ENCODE measurements at places on chromosomes 12 and 14. TPM values are rescaled to one million over a fixed set of nuclear protein-coding genes. Genes with fewer than 3 reads are reported as not detected.

TMPRSS12 gene
- not detected for polyA plus RNA-seq

SPSB2 gene
- not detected for polyA plus RNA-seq

TAS2R42 gene
- not detected for polyA plus RNA-seq

MIP gene
- 0.51 TPM for polyA plus RNA-seq

MAP1LC3B2 gene
- 2.1 TPM for polyA plus RNA-seq

EDDM3A gene
- polyA plus RNA-seq: not detected

CCDC175 gene
- polyA plus RNA-seq: 5.4 TPM

BDKRB2 gene
- polyA plus RNA-seq: not detected

IFNG-AS1 gene
- polyA plus RNA-seq: not detected

SELPLG gene
- not detected for polyA plus RNA-seq

ENTPD5 gene
- polyA plus RNA-seq: 3.9 TPM

GNG2 gene
- 324 TPM for polyA plus RNA-seq

SLC5A8 gene
- not detected for polyA plus RNA-seq

KRT85 gene
- polyA plus RNA-seq: not detected

HOXC9 gene
- polyA plus RNA-seq: not detected

TAS2R10 gene
- polyA plus RNA-seq: 4.6 TPM

MNAT1 gene
- polyA plus RNA-seq: 43.1 TPM

All from Purkinje cell (primary cell).